ENCODE measurements at places on chromosomes 2 and 18. TPM values are rescaled to one million over a fixed set of nuclear protein-coding genes. Genes with fewer than 3 reads are reported as not detected.

Gene B3GNT7
- 105 TPM for total RNA-seq

Gene REG3G
- total RNA-seq = not detected

Gene GTF2A1L
- 0.94 TPM for total RNA-seq

Gene SLC16A14
- 3.3 TPM for total RNA-seq

Gene VSNL1
- not detected for total RNA-seq

Gene SERPINB2
- not detected for total RNA-seq

Gene FER1L5
- total RNA-seq = not detected

Gene ABCG8
- total RNA-seq = 17.6 TPM

All from Peyer's patch (tissue), 4 donors.